Activated CD4-positive, alpha-beta T cell treated with anti-CD3 and anti-CD28 coated beads for 4 hours (primary cell): ENCODE measurements at places on chromosomes 12 and 14.

DNA sequence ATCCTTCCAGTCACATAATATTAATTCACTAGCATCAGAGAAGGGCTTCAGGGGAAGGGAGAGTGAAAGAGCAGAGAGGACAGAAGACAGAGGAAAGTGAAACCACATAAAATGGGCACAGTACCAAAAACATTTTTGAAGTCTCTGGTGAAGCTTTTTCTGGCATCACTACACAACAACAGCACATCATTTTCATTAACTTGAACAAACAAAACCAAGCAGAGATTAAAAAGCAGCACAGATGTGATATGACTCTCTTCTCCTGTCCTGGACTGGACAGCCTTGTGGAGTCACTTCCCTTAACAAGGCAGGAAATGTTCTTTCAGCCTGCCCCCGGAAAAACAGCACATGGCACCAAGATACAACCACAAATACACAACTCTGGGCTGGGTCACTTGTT is 112.0 kb downstream of the TSPAN8 start:
- DNase-seq = no peak

DNA sequence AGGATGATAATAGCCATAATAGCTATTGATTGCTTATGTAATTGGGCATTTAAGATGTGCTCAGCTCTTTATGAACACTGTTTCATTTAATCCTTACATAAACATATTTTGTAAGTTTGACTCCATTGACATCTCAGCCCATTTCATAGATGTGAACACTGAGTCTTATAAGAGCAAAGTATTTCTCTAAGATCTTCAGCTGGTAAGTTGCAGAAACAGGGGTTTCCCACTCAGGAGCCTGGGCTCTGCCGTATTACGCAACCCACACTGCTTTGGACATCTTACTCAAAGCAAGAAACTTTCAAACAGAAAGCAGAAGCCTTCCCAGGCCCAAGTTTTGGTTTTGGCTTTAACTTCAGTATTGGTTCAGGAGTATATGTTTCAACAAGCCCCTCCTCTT is 705.1 kb downstream of the MED13L start:
- no peak for DNase-seq

DNA sequence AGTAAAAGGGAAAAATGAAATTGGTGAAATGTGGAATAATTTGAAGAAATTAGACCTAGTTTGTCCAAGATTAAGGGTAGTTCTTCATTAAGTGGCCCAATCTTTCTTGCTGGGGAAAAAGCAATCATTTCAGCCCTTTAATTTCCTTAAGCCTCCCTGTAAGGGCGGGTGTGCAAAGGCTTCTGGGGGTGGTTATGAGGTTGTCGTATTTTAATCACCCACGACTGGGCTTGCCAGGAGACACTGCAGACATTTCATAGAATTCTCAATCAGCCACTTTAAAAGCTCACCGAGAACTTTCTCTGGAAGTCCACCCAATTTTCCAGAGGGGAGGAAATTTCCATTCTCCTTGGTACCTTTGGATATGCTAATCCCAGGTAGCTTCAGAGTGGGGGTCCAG is 43.4 kb downstream of the DLK1 start:
- DNase-seq = no peak

GRCh38 chr12:11133162-11133561 is 1.3 kb downstream of the TAS2R30 start:
- DNase-seq = no peak
